ENCODE measurements at places on chromosomes 6 and 20. TPM values are rescaled to one million over a fixed set of nuclear protein-coding genes. Genes with fewer than 3 reads are reported as not detected.

The RIPOR3 gene
- 0.56 TPM for total RNA-seq

The MAN1A1 gene
- 1.6 TPM for total RNA-seq

The MYBL2 gene
- total RNA-seq: 47.8 TPM

The NOTCH4 gene
- total RNA-seq: 0.98 TPM

The SIRPB1 gene
- total RNA-seq: 1.3 TPM
